AG04450 (cell line): ENCODE measurements at places on chromosomes 12 and 14. TPM values are rescaled to one million over a fixed set of nuclear protein-coding genes. Genes with fewer than 3 reads are reported as not detected.

PTCSC3 gene
- polyA plus RNA-seq, result not detected in 2 replicates

NOS1 gene
- polyA plus RNA-seq, result not detected in 2 replicates

OR6C2 gene
- not detected in 2 replicates for polyA plus RNA-seq

RHEBL1 gene
- 0.31 and 0.51 TPM in 2 replicates for polyA plus RNA-seq

SERPINA6 gene
- polyA plus RNA-seq, result not detected in 2 replicates
